Activated CD4-positive, alpha-beta T cell treated with anti-CD3 and anti-CD28 coated beads, Interleukin-2, amount 10 ng/mL, durations not matched to agents 7 days and 5 days (primary cell): ENCODE measurements at places on chromosomes 3 and 15. TPM values are rescaled to one million over a fixed set of nuclear protein-coding genes. Genes with fewer than 3 reads are reported as not detected.

DNA sequence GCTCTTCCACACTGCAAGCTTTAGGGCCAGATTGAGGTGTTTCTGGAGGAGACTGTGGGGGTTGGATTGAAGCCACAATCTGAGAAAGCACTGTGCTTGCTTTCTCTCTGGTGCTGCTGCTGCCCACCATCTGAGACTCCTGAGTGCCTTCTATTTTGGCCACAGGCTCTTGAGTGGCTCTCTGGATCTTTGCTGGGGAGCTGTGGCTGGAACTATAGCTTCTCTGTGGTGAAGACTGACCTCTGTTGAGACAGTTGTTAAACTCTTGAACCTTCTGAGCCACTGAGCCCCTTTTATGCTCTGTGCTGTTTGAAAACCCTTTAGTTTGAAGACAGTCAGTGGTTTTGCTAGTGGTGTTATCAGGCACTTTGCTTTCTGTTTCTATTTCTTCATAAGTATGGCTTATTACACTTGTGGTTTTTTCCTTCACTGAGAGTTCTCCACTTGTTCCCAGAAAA lies 108.7 kb upstream of the TSPAN3 start:
- H3K4me1 ChIP-seq, result peaks cover 49% of the 10 kb centered on the region
- H3K36me3 ChIP-seq, result peaks cover 8% of the 10 kb centered on the region
- DNase-seq, result peak; percentile 51
- peak overlapping the region; percentile 16 for H3K4me3 ChIP-seq
- H3K27ac ChIP-seq, result peak overlapping the region; percentile 91

DNA sequence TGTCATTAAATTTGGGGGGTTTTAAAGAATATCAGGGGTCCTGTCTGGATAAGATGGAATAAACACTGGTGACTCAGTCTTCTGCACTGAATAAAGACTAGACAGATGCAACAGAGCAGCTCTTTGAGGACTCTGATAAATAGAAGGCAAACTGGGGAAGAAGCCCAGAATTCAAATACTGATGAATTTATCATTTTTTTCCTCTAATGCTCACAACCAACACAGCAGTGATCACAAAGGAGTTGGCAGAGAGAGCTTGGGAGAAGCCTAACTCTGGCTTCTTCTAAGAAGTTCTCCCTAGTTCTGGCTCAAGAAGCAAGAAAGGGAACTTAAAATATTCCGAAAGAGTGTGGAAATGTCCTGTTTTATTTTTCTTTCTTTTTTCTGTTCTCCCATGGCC lies 597.8 kb downstream of the FGF12 start:
- no peak overlapping the region for H3K27ac ChIP-seq
- no peaks in the 10 kb centered on the region for H3K4me1 ChIP-seq
- DNase-seq, result no peak
- no peaks in the 10 kb centered on the region for H3K36me3 ChIP-seq

DNA sequence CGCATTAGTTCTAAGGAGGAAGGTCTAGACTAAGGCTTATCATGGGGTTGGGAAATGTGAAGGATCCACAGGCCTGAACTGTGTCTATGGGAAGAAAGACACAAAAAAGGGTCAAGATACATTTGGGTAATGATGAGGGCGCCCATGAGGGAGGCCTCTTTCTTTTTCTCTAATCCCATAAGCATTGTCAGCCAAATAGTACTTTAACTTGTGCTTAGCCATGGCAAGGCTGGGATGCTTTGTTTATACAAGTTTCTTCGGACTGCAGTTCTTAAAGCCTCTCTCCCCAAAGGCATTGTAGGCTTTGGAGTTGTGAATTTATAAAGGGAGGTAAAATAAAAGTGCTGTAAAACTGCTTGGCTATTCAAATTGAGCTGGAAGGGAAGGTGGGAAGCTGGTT lies 23.4 kb downstream of the ARMC8 start:
- no peak overlapping the region for H3K27ac ChIP-seq
- H3K36me3 ChIP-seq, result peaks cover 30% of the 10 kb centered on the region
- no peak overlapping the region for H3K4me3 ChIP-seq
- no peaks in the 10 kb centered on the region for H3K27me3 ChIP-seq
- no peak for DNase-seq

- no peak overlapping the region for H3K4me3 ChIP-seq
- no peaks in the 10 kb centered on the region for H3K4me1 ChIP-seq
- H3K36me3 ChIP-seq, result peaks cover 43% of the 10 kb centered on the region
- H3K27me3 ChIP-seq, result no peaks in the 10 kb centered on the region
- no peak for DNase-seq
These were observed 53.0 kb downstream of the ZNF148 start for GRCh38 chr3:125322166-125322565.

- H3K4me3 ChIP-seq, result no peak overlapping the region
- H3K27ac ChIP-seq, result no peak overlapping the region
- no peak for DNase-seq
- H3K4me1 ChIP-seq, result no peaks in the 10 kb centered on the region
- H3K27me3 ChIP-seq, result peaks cover 7% of the 10 kb centered on the region
These were observed 47.0 kb downstream of the FRMD4B start for GRCh38 chr3:69338911-69339310.

The MFGE8 gene
- 57.9 TPM for total RNA-seq

The TFG gene
- total RNA-seq, result 49.1 TPM

The GOLGA8K gene
- 1.2 TPM for total RNA-seq

The C3orf80 gene
- not detected for total RNA-seq

The CORO2B gene
- not detected for total RNA-seq
